ENCODE measurements at places on chromosomes 12 and 14. TPM values are rescaled to one million over a fixed set of nuclear protein-coding genes. Genes with fewer than 3 reads are reported as not detected.

Gene IAPP
- not detected for total RNA-seq

Gene CISTR
- total RNA-seq, result not detected

Gene SLC25A21
- 1.7 TPM for total RNA-seq

Gene SLC22A17
- 115 TPM for total RNA-seq

Gene SYNDIG1L
- total RNA-seq, result 0.73 TPM

Gene TSHR
- total RNA-seq, result 1.5 TPM

Gene SDR9C7
- total RNA-seq, result 0.18 TPM

Gene NAV3
- total RNA-seq, result 132 TPM

Gene AICDA
- not detected for total RNA-seq

Gene LRRK2
- total RNA-seq, result 10.7 TPM

Gene STAT2
- total RNA-seq, result 79.8 TPM

Gene IL23A
- not detected for total RNA-seq

Gene HCAR1
- 1.1 TPM for total RNA-seq

Gene SLC7A8
- total RNA-seq, result 12.1 TPM

Gene CLEC4D
- not detected for total RNA-seq

Gene DLK1
- 0.54 TPM for total RNA-seq

Gene ASPG
- 0.45 TPM for total RNA-seq

Gene AREL1
- 55.8 TPM for total RNA-seq

Gene IL22
- total RNA-seq, result 0.82 TPM

Gene SLC2A13
- 16.8 TPM for total RNA-seq
